ENCODE measurements at places on chromosomes 4 and X.

GRCh38 chr4:146142768-146143167 is 32.8 kb upstream of the LSM6 start:
- no peak for DNase-seq

DNA sequence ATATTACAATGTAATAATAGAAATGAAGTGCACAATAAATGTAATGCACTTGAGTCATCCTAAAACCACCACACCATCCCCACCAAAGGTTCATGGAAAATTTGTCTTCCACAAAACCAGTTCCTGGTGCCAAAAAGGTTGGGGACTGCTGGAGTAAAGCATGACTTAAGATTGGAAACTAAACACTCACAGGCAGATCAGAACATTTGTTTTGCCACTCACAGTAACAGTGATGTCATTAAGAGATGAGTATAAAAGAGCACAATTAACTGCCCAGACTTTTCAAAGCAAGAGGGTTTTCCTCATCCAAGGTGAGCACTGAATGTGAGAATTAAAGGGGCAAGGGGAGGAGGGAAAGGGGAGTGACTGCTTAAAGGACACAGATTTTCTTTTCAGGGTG is 35.6 kb downstream of the MAP7D3 start:
- DNase-seq = no peak

DNA sequence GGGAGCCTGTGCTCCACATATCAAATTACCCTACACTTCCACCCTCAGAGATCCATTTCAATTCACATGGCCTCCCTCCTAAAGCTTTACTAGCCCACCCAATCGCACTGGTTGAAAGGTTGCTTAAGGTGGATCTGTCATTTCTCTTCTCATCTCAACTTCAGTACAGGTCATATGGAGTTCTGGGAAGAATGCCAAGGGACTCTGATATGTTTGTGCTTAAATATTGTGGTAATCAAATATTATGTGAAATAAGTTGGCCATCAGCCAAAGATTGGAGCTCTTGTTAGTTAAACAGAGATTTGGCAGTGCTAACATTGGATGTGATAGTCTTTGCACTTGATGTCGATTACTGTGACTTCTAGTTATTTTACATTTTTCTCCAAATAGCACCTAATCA is 20.5 kb downstream of the SEPTIN6 start:
- DNase-seq = no peak

DNA sequence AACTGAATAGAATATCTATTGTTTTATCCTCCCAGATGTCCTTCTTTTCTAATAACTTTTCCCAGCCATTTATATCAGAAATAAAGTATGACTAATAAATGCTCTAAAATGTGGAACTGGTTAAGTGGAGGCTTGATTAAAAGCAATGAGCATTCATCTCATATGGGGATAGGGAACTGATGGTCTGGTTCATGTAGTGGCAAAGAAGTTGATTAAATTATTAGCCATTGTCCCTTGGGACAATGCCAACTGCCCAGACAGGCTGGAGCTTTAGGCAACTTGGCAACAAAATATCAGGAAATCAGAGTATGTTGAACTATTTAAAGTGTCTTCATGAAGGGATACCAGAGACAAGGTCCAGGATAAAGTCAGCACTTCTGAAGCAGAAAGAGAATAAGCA is 24.2 kb downstream of the TRO start:
- no peak for DNase-seq

DNA sequence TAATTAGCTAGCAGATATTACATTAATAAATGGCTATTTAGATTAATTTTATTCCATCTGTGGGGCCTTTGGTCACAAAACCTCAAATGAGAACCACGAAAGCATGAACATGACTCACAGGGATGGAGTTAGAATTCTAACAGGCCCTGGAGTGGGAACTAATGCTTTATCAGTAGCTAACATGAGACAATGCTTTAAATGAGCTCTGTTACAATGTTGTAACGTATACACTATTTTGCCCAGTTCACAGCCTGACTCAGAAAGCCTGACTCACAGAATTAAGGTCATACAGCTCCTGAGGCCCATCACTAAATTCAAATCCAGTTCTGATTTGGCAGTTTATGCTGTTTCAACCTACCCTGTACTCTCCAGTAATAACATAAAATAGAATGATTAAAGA is 23.2 kb downstream of the VEGFC start:
- no peak for DNase-seq

GRCh38 chr4:188534917-188535316 is 395.7 kb downstream of the TRIML1 start:
- no peak for DNase-seq

Measured in stimulated activated CD4-positive, alpha-beta T cell treated with anti-CD3 and anti-CD28 coated beads, Interleukin-12 subunit alpha, Interleukin-12 subunit beta, amount 100 ng/mL, for 48 hours (primary cell).